Occipital lobe (tissue), 3 donors: ENCODE measurements at places on chromosomes 12 and 14.

DNA sequence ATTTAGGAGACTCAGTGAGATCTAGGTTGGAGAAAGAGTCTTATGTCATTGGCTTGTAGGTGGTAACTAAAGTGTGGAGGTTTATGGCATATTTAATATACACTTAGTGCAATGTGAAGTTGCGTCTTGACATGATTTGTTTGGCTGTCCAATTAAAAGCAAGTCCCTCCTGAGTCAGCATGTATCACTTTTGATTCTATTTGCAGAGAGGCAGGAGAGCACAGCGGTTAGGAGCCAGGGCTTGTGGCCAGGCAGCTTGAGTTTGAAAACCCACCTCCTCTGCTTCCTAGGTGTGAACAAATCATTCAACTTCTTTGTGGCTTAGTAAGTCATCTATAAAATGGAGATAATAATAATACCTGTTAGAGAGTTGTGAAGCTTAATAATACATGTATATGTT, 68.5 kb upstream of the OTX2 start:
- DNase-seq: no peak

DNA sequence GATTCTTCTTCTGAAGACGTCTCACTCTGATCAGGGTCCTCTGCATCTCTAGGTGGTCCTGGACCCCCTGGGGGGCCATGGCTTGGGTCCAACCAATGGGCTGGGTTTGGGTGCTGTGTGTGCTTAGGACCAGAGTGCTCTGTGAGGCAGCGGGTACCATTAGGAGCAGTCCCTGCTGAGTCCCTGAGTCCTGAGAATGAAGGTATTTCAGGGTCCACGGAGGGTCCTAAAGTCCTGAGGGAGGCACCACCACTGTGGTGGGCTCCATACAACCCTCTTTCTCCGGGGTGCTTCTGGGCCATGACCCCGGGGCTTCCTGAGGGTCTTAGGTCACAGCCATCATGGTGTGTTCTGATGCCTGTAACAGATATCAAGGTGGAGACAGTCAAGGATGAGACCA, 1.0 kb downstream of the DNAJC14 start:
- no peak for DNase-seq

GRCh38 chr14:29810682-29811081, 117.0 kb downstream of the PRKD1 start:
- no peak for DNase-seq

DNA sequence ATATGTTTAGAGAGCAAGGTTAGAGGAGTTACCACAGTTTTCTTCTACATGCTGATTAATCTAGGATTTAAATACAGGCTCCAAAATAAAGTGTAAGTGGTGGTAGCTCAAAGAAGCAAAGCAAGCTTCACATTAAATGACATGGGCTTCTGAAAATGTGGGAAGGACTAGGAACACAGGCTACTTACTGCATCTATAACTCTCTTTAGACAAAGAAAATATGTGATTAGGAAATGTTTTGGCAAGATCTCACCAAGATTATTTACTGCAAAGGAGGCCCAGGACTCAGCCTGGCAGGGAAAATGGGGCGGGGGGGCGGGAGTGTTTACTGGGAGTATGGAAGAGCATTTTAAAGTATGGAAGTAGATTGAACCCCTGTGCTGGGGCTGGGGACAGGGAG, 39.4 kb downstream of the ETV6 start:
- no peak for DNase-seq

DNA sequence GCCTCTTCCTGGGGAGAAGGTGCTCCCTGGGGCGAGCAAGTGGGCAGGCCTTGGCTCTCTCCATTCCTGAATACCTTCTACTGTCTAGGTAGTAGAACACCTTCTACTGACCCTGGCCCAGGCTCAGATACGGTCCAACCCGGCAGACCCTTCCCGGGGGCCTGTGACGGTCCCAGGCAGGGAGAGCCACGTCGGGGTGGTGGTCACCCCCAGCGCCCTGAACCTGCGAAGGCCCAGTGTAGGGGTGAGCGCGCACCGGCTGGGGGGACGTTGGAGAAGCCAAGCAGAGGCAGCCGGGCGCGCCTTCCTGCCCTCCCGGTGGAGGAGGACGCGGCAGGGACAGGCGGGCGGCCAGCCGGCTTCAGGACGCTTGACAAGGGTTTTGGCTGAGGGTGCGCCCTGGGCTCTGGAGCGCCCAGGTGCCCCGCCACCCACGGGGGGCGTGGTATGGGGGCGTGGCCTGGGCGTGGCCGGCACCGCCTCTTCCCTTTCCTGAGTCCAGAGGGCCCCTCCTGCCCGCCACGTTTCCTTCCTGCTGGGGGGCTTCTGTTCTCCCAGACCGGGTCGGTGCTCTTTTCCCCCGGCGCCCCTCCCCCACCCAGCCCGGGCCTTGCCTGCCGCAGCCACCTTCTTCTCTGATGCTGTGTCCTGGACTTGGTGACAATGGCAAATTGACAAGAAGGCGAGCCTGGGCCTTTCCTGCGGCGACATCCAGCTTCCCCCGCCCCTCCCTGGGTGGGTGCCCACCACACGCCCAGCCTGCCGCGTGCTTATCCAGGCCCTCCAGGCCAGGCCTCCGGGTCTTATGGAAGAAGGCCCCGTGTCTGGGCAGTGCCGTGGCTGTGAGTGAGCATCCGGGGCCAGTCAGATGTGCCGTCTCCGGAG, 24.5 kb upstream of the PPP1R13B start:
- DNase-seq: no peak
